ENCODE measurements at places on chromosomes 7 and 10.

DNA sequence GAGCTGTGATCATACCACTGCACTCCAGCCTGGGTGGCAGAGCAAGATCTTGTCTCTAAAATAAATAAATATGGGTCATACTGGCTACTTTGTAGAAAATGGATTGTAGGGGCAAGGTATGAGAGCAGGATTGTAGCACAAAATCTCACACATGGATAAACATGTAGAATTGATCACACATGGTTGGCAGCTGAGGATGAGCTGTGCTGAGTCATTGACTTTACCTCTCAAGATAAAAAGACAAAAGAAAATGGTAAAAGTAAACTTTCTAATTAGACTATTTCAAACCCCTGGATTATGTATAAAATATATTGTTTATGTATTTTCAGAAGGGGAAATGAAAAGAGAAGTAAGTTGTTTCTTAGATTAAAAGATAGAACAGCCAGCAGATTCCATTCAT lies 69.3 kb downstream of the APBB1IP start:
- DNase-seq: no peak

DNA sequence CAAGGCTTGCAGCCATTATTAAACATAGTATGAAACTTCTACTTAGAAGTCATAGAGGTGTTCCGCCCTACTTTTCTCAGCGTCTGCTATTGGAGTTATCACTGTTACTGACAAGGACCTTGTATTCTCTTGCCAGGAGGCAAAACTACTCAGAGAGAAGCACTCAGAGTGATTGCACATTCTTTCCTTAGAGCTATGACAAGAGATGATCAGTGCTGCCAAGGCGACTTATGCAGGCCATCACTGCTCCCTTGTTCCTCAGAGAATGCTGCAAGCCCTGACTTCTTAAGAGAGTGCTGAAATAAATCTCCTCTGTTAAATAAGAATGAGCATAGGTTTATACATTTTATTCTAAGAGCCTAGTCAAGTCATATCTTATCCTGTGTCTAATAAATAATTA lies 534.6 kb upstream of the PHF14 start:
- no peak for DNase-seq

- DNase-seq: no peak
Measured at GRCh38 chr10:62651341-62651740, 153.2 kb upstream of the ADO start.

DNA sequence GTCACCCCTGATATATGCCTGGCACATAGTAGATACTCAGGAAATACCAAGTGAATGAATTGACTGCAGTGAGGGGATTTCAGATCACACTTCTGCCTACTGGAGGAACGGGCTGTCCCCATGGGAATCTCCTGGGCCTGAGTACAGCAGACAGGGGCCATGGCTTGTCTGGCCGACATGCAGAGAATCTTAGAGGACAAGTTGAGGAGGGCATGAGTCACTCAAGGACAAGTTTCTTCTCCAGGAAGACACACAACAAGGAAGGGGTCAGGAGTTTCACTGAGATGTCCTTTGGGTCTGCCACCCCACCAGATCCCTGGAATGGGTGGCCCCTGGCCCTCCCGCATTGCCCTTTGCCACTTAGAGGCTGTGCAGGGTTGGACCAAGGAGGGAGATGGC lies 20.7 kb downstream of the PLPP4 start:
- DNase-seq: no peak

DNA sequence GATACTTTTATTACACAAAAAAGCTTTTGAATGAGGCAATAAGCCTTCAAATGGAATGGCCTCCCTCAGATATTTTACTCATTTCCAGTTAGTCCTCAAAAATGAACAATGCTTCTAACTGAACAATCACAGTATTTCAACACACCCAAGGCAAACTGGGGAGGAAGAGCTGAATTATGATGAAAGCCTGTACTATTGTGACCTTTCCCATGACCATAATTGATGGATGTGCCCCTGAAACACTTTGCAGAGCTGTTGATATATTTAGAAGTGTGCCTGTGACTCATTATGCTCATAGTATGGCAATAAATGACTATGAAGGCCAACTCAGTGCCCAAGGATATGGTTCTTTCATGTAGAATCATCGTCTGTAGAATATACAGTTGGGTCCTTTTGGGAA lies 248.1 kb downstream of the AHR start:
- DNase-seq: no peak

GRCh38 chr10:71381611-71382010 lies 15.1 kb upstream of the CDH23 start:
- DNase-seq: no peak

GRCh38 chr10:62627983-62628382 lies 176.5 kb upstream of the ADO start:
- no peak for DNase-seq

DNA sequence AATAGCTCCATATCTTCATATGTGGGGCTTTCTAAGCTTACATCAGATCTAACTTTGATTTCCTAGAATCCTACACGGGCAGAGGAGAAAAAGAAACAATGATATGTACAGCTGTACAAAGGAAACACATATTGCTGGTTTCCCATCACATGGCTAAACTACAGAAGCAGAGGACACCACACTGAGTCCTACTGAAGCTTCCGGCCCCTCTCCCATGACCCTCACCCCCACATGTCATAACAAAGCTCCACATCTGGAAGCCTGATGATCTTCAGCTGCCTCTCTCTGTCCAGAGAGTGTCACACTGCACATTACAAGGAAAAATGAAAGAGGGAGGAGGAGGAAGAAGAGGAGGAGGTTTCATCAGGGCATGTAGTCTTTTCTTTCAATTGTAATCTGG lies 14.0 kb downstream of the SLC16A12 start:
- no peak for DNase-seq

DNA sequence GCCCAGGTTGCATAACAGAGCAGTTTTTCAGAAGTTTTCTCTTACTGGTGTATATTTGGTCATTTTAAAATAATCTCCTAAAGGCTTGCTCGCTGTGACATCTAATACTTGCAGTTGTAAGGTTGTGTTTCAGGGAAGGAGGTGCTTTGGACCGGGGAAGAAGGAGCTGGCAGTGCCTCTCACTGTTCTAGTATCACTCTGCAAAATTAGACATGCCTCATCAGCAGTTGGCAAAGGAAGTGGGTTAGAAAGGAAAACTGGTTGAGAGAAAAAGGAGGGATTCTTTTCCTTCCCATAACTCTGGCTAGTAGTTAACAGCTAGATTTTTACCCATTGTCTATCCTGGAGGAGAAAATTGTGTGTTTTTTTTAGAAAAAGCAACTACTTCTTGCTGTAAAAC lies 34.8 kb downstream of the CUL1 start:
- DNase-seq: no peak

DNA sequence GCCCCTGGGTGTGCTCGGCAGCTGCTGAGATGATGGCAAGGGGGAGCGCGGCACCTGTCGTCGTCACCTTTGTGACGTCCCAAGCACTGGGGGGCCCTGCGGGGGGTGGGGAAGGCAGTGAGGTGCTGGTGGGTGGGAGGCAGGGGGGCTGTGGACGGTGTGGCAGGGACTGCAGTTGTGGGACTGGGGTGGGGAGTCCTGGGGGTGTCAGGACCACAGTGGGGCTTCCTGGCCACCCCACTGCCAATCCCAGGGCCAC lies 82.2 kb downstream of the DNAJB6 start:
- DNase-seq: no peak

DNA sequence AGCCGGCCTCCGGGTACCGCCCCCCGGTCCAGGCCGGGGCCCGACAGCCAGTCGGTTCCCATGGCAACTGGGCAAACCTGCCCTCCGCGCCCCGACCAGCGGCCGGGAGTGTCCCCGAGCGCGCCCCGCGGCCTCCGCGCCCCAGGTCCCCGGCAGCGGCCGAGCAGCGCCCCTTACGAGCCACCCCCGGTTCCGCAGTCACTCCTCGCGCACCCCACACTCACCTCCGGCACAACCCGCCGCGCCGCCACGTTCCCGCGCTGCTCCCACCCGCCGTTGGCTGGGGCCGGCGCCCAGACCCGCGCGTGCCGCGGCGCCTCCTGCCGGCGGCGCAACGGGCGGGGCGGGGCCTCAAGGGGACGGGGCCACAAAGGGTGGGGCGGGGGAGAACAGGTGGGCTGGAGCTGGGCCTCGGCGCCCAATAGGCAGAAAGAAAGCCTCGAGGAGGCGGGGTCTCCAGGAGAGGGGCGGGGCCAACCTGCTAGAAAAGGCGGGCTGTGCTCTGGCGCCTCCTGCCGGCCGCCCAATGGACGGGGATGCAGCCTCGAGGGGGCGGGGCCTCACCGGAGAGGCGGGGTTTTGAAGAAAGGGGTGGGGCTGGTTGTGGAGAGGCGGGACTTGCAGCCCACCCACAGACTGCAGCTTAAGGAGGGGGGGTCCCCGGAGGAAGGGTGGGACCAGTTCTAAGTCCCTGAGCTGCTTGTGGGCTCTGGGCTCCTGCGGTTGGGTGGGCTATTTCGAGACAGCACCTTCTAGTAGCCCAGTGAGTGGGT lies at the start of gene RADIL:
TSS of gene RADIL (minus strand) at position 345 of the 773 bp plus-strand sequence. CDS start 5,577 bp downstream, outside the sequence.
- DNase-seq: peak; percentile 37

DNA sequence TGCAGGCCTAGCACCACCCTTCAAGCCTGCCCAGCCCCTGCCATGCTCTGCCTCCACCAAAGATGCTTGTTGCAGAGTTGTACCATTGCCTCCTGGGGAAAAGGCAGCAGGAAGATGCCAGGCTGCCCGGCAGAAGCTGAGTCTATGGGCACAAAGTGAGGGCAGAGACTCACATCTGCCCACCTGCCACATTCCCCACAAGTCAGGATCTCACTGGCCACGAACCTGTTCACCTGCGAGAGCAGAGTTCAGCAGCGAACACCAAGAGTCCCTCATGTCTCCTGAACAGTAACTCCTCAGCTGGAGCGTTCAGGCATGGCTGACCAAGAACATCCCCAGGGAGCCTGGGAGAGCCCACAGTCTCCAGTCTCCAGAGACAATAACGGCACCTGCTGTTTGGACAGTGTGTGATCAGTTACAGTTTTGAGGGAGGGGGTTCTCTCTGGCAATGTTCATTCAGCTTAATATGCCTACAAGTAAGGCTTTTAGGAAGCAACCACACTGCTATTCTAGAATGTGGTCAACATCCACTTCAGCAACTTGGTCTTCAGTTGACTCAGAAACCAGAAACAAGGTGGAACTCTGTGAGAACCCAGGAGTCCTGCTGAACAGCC lies 78.5 kb downstream of the GRID1 start:
- no peak for DNase-seq

- no peak for DNase-seq
Measured at GRCh38 chr7:116686812-116687419, 14.9 kb downstream of the MET start.

- DNase-seq: no peak
Measured at GRCh38 chr7:103915680-103916357, 73.6 kb downstream of the RELN start.

DNA sequence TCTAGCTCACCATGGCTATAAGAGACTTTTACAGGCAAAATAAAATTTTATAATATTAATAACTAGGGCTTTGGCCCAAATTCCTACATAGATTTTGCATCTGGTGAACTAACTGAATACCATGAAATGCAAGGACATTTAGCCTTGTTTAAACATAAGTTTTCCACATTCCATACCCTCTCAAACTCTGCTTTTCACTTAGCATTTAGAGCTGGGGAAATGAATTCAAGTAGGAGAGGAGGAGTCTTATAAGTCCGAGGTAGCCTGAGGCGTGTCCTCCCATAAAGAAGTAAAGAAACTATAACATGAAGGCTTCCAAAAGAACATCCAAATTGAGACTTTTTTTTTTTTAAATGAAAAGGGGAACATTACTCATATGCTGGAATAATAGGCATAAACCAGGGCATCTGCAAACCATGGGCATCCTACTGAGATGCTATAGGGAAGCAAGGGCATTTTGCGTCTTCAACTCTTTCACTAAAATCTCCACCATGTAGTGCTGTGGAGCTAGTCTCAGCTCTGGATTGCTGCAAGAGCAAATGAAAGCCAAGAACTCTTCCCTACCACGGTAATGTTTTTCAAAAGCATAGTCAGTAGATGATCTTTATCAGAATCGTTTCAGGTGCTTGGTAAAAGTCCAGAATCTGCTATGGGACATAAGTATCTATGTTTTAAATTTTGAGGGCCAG lies 79.1 kb downstream of the PALS2 start:
- DNase-seq: no peak

- no peak for DNase-seq
Measured at GRCh38 chr7:98203964-98204605, 7.2 kb upstream of the BHLHA15 start.

All from iPS DF 6.9 (cell line).